ENCODE measurements at places on chromosomes 6 and 20. TPM values are rescaled to one million over a fixed set of nuclear protein-coding genes. Genes with fewer than 3 reads are reported as not detected.
A peak's percentile ranks its signal among the peaks of the same experiment; 100 is the strongest.

The OR12D3 gene
- not detected for total RNA-seq

The NHSL1 gene
- total RNA-seq: 78.7 TPM

The TUBB2B gene
- 6.7 TPM for total RNA-seq

The ACAT2 gene
- total RNA-seq: 40.2 TPM

The MLN gene
- total RNA-seq: not detected

The PRRT1 gene
- not detected for total RNA-seq

The RBM38 gene
- 21.6 TPM for total RNA-seq

The PRKN gene
- total RNA-seq: 0.34 TPM

The SEMG1 gene
- total RNA-seq: not detected

The CLDN20 gene
- not detected for total RNA-seq

The MARCKS gene
- total RNA-seq: 333 TPM

The RALGAPB gene
- 29.1 TPM for total RNA-seq

The EZR gene
- total RNA-seq: 90.7 TPM

GRCh38 chr6:156886409-156886808, 109.2 kb downstream of the ARID1B start:
- peak; percentile 74 for DNase-seq

DNA sequence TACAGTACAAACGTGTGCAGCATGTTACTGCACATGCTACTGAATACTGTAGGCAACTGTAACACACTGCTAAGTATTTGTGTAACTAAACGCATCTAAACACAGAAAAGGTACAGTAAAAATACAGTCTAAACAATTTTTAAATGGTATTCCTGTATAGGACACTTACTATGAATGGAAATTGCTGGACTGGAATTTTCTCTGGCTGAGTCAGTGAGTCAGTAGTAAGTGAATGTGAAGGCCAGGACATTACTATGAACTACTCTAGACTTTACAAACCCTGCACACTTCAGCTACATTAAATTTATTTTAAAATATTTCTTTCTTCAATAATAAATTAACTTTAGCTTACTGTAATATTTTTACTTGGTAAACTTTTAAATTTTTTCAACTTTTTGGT, 225.0 kb upstream of the TENT5A start:
- DNase-seq: no peak

DNA sequence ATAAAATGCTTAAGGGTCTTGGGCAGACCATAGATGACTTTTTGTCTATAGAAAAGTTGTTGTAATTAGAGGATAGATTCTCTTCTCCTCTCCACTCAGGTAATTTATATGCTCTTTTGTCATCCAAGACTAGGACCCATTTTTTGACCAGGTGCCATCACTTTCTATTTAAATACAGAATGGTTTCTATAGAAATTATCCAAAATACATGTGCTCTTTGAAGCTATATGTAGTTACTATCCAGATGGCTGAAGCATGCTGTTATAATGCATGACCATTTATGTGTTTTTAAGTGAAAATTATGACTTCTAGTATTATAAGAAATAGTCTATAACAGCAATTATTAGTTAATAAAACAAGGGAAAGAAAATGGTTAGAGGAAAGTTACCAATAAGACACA, 3.0 kb upstream of the MLIP start:
- DNase-seq: no peak

GRCh38 chr6:392441-393390, 1.2 kb downstream of the IRF4 start:
- no peak for DNase-seq

DNA sequence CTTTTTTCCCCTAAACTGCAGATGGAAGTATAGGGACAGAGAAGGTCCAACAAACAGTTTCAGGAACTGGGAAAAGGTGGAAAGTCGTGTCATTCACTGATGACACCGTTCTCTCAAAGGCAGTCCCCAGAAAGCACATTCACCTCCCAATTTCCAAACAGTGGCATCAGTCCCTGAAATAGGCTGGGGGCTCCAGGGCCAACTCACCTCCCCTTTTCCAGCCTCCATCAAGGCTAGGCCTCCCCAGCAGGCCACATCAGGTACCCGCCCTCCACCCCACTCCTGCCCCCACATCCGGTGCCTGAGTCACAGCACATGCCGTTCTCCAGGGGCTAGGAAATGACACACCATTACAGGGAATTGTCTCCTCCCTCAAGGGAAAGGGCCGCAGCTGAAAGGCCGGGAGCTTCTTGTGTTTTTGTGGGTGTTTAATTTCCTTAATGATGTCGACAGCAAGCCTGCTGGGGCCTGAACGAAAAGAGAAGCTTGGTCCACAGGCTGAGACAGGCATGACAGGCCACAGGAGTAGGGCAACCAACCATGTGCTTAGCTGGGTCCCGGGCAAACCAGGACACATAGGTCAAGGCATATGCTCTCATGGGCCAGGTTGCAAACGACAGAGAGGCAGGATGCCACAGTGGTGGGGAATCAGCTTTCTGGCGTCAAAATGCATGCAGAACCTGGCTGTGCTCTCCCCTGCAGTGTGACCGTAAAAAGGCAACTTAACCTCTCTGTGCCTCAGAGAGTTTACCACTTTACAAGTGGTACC, 39.2 kb downstream of the ZMYND8 start:
- DNase-seq: peak; percentile 98

GRCh38 chr6:3529232-3529631, 72.4 kb upstream of the SLC22A23 start:
- DNase-seq: no peak

- DNase-seq: peak; percentile 61
Measured at GRCh38 chr20:62795023-62795761, 1.1 kb upstream of the MRGBP start.

DNA sequence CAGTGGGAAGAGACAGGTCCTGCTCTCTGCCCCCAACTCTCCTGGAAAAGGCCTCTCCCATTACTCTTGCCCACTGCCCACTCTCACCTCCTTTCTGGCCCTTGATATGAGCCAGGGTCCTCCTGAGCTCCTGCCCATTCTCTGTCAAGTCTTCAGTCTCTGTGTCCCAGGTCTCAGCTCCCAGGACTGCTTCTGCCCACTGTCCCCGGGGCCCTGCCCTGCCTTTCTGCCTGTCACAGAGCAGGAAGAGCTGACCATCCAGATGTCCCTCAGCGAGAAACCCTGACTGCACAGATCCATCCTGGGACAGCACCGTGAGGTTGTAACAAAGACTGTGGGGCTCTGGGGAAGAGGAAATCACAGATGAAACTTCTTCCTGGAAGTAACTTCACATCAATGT, 22.2 kb downstream of the HLA-F start:
- DNase-seq: no peak

GRCh38 chr6:137389150-137389704, 105.0 kb downstream of the OLIG3 start:
- DNase-seq: no peak

DNA sequence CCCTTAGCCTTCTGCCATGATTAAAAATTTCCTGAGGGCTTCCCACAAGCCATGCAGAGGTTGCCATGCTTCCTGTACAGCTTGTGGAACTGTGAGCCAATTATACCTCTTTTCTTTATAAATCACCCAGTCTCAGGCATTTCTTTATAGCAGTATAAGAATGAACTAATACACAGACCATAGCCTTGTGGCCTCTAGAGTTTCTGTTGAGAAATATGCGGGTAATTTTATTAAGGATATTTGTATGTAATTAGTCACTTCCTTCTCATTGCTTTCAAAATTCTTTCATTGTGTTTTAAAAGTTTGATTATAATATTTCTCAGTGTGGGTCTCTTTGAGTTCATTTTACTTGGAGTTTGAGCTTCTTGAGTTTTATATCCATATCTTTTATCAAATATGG, 484.9 kb downstream of the COL12A1 start:
- peak; percentile 3 for DNase-seq

DNA sequence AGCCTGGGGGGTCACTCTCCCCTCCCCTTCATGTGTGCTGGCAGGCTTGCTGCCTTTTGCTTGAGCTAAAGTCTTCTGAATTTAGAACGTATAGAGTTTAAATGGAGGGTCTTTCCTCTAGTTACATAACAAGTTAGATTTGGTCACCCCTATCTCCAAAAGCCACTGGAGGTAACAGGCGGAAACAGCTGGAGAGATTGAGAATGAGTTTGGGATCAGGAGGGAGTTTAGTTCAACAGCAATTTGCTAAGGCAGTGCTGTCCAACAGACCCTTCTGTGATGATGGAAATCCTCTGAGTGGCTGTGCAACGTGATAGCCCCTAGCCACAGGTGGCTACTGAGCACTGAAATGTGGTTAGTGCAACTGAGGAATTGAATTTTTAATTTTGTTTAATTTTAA, 132.8 kb downstream of the EYA2 start:
- no peak for DNase-seq

DNA sequence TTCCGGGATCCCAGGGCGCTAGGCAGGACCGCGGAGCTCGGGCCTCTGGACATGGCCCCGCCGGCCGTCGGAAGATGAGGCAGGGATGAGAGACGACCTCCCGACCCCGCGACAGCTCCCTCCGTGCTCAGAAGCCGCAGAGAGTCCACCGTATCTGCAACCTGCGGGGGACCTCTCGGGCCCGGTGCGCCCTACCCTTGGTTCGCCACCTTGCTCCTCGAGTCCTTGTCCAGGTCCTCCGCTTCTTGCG, 301 bp downstream of the PPP1R3D start:
- peak; percentile 47 for DNase-seq

DNA sequence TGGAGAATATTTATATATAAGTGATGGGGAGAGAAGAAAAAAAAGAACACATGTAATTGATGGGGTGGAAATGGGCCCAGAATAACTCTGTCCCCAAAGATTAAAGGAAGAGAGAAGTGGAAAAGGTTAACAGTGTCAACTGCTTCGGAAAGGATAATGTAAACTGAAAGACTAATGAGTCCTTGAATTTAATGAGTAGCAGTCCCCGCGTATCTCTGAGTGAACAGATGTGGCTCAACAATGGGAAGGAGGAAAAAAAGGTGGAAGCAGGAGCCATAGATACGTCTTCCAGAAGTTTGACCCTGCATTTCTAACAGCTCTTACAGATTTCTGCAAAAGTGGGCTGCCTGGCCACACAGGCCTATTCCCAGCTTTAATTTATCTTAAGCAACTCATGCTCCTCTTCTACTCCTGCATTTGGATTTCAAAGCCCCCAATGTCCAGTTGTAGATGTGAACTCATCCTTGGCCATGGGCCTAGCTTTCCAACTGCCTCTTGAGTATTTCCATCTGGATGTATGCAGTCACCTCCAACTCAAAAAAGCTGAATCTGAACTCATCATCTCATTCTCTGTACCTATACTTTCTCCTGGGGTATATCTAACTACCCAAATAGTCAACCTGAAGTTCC, 61.3 kb downstream of the DST start:
- no peak for DNase-seq

- DNase-seq: no peak
Measured at GRCh38 chr6:10369896-10370295, 45.0 kb downstream of the TFAP2A start.

DNA sequence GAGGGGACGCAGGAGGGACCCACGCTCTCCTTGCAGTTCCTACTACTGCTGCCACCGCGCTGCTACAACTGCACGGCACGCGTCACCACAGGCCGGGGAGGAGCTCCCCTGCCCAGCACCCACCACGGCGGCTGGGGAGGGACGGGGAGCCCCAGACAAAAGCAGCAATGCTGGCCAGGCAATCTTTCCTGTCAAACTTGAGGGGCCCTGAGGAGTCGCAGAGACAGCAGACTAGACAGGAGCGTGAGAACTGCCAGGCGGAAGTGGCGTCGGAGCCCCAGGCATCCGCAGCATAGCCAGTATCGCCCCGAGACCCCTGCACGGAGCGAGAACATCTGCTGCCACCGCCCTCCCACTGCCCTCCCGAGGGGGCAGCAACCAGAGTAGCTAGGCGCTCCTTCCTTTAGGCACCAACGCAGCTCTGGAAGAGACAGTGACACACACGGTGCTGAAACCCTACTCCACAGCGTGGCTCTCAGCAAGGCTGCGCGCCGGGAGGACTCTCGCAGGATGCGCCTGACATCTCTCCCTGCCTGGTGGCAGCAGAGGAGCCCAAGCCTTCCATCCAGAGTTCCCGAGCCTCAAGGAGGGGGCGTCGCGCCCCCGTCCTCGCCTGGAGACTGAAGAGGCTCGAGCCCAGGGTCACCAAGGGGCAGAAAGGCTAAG, 2.2 kb downstream of the TAF4 start:
- no peak for DNase-seq

- no peak for DNase-seq
Measured at GRCh38 chr6:157242791-157243190, 80.5 kb downstream of the TMEM242 start.

GRCh38 chr20:20085071-20085470, 32.7 kb downstream of the CFAP61 start:
- no peak for DNase-seq

- DNase-seq: no peak
Measured at GRCh38 chr6:40630488-40630887, 43.3 kb upstream of the LRFN2 start.

- DNase-seq: peak; percentile 56
Measured at GRCh38 chr6:144334150-144334708, 49.1 kb downstream of the UTRN start.

DNA sequence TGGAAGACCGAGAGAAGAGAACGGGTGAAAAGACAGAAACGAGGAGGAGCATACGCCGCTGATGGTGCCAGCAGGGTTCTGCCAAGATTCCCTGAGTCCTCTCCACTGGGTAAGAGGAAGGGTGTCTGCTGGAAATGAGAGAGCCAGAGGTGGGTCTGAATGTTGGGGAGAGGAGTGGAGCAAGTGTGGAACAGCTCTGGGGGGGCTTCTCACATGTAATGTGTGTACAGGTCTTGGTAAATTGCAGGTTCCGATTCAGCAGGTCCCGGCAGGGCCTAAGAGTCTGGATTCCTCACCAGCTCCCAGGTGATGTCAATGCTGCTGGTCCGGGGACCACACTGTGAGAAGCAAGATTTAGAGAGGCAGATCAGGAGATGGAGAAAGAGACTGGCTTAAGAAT, 1.5 kb upstream of the EBF4 start:
- DNase-seq: no peak

- no peak for DNase-seq
Measured at GRCh38 chr20:14677455-14677854, 340.0 kb upstream of the FLRT3 start.

GRCh38 chr6:28776269-28777146, 147.3 kb downstream of the TRIM27 start:
- DNase-seq: no peak

DNA sequence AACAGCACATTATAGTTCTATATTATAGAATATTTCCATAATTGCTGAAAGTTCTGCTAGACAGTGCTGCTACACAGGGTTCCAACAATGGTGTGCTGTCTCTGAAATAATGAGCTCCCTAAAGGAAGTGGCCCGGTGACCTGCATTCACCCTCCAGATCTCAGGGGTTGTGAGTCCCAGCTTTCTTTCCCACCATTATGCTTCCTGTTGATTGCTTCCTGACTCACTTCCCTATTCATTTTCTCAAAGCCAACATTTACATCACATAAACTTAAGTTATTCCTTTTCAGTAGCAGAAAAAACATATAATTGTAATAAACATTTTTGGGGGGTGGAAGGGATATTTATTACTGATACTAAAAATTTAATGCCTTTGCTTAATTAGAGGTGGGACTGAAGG, 12.9 kb upstream of the CCN6 start:
- DNase-seq: peak; percentile 89

All from dermis blood vessel endothelial cell (primary cell).